ENCODE measurements at places on chromosomes 11 and 22. TPM values are rescaled to one million over a fixed set of nuclear protein-coding genes. Genes with fewer than 3 reads are reported as not detected.

GRCh38 chr11:34192481-34193401 lies 87.3 kb downstream of the NAT10 start:
- peak; percentile 71 for DNase-seq

DNA sequence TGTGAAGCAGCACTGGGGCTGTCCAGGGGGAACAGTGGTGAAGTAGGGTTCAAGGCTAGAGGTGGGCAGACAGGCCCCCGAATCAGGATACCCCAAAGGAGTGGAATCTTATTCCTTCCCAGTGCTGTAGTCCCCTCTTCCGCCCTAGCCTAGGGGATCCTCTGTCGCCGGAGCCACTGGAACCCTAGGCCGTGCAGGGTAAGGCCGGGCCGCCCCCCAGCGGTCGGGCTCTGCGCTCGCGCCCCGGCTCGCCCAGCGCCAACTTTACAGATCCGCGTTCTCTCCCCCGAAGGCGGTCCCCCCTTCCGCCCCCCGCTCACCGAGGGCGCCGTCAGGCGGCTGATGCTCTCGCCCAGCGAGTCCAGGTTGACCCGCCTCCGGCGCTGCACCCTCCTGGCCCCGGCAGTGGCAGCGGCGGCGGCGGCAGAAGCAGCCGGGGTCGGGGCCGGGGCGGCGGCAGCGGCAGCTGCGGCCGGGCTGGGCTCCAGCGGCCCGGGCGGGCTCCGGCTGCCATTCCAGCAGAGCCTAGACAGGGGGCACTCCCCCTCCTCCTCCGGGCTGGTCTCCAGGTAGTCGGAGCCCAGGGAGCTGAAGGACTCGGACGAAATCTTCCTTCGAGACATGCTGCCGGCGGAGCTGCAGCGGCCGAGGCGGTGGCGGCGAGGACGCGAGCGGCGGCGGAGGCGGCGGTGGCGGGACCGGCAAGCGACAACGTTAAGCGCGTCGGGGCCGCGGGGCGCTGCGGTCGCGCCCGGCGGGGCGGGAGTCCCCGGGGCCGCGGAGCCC lies 650 bp downstream of the GUCY1A2 start:
- no peak for DNase-seq

- no peak for DNase-seq
Measured at GRCh38 chr22:48256041-48256739, 1493.7 kb downstream of the TBC1D22A start.

DNA sequence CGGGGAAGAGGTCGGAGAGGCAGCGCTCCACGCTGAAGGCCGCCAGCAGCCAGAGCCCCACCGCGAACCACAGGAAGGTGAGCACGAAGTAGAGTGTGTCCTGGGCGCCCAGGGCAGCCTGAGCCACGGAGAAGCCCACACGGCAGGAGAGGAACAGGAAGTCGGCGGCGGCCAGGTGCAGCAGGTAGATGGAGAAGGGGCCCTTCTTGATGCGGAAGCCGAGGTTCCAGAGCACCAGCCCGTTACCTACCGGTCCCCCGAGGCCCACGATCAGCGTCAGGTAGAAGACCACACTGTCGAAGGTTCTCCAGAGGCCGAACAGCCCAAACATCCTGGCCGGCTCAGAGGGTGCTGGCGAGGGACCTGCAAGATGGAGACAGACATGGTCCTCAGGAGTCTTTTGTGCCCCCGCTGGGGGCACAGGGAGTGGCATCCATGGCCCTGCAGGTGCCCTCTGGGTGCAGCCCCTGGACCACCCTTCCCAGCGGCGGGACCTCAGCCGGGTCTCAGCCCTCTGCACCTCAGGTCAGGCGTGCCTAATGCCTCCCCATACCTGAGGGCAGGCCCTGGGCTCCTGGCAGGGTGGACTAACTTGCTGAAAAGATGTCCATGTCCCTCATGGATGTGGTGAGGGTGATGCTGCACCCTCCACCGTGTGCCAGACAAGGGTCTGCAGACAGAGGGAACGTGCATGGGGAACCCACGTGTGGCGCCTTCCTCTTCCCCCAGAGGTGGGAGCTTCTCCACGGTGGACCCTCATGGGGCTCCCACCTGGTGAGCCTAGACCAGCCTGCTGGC lies at the start of gene MRGPRG:
MRGPRG (minus strand) TSS at position 331 of the 798 bp plus-strand sequence; CDS start at position 331, 0 bp downstream.
- no peak for DNase-seq

DNA sequence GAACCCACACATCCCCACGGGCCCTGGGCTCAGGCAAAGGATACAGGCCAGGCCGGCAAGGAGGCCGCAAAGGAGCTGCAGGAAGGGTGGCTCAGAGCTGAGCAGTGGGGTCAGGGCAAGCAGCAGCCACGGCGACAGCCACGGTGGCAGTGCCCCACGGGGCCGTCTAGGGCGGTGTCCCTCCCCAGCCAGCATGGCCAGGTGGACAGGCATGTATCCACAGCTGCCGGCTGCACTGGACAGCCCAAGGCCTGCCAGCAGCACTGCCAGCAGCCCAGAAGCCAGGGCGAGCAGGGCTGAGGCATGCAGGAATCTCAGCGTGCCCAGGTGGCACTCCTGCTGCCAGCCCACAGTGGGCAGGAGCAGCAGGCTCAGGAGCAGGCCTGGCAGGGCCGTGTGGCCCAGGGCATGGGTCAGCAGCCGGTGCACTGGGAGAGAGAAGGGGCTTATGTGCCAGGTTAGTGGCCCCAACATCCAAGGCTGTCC lies 3.9 kb downstream of the RHBDD3 start:
- DNase-seq, result no peak

- DNase-seq, result no peak
Measured at GRCh38 chr11:134202661-134203060, 21.1 kb downstream of the NCAPD3 start.

DNA sequence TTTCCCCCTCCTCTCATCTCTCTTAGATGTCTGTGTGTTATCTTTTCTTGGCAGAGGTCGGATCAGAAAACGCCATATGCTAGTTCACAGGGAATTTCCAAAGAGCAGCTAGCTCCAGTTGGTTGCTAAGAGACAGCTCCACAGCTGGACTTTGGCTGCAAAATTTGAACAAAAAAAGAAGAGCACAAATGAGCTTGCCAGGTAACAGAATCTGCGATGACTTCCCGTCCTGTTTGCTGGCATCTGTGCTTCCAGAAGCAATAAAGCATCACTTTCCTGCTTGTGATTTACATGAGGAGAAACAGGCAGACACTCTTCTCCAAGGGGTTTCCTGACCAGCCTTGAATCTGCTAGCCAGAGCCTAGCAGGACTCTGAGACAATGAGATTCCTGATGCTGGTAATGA lies 596.0 kb upstream of the B3GAT1 start:
- no peak for DNase-seq

GRCh38 chr11:127859941-127860354 lies 727.4 kb downstream of the ETS1 start:
- DNase-seq, result no peak

- no peak for DNase-seq
Measured at GRCh38 chr11:57345555-57346211, 7.5 kb downstream of the P2RX3 start.

DNA sequence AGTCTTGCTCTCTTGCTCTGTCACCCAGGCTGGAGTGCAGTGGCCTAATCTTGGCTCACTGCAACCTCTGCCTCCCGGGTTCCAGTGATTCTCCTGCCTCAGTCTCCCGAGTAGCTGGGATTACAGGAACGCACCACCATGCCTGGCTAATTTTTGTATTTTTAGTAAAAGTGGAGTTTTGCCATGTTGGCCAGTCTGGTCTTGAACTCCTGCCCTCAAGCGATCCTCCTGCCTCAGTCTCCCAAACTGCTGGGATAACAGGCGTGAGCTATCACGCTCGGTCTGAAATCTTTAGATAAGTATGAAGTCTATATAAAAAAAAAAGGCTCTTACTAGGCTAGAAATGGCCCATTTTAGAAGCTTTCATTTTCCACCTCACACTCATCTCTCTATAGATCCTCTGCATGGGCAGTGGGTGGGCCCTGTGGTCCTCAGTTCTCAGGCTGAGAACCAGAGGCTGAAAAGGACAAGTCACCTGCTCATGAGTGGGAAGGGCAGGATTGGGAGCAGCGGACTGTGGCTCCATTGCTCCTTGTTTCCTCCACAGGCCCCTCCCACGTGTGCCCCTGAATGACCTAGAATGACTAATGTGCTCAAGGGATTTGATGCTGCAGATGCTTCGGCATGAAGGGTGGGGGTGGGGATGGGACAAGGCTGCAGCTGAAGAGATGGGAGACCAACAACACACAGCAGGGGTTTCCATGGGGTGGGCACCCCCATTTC lies 19.8 kb upstream of the PRAME start:
- DNase-seq, result peak; percentile 64

- no peak for DNase-seq
Measured at GRCh38 chr11:115391598-115391997, 112.6 kb downstream of the CADM1 start.

DNA sequence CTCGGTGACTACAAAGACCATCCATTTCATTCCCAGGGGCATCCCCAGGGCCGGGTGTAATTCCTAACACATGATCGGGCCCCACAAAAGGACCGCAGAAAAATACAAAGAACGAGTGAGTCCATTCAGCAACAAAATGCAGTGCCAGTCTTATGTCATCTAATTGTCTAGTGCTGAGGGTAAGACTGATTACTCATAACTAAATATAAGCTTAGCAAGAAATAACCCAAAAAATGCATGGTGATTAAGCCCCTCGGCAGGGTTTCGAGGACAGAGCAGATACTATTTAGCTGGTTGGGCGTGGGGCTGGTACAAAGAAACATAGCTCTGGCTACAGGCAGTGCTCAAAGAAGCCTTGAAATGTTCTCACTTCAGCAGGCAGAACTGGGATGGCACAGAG lies 1078.9 kb downstream of the OPCML start:
- DNase-seq, result no peak

DNA sequence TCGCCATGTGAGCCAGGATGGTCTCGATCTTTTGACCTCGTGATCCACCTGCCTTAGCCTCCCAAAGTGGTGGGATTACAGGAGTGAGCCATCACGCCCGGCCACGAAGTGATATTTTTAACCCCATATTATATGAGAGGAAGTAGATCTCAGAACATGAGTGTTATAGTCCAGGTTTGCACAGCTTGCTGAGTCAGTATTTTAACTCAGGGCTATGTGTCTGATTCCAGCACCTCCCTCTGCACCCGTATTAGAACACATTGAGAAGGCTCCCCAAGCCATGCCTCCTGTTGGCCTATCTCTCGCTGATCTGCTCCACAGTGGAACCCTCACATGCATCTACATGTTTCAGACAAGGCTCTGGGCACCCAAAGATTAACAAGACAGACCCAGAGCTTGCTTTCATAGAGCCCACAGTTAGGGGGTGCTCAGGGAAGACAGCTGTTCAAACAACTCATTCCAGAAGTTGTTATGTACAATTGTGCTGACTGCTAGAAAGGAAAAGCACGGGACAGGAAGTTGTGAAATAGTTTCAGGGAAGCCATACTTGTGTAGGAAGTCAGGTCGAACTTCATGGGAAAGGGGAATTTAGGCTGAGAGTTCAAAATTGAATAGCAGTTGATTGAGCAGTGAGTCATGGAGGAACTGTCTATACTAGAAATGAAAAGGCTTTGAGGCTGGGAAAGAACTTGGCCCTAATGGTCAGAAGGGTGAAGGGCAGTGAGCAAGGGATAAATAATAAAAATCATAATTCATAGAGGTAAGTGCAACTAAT lies 49.3 kb upstream of the CLPB start:
- DNase-seq, result no peak

- DNase-seq, result no peak
Measured at GRCh38 chr11:44608991-44609782, 43.7 kb downstream of the CD82 start.

DNA sequence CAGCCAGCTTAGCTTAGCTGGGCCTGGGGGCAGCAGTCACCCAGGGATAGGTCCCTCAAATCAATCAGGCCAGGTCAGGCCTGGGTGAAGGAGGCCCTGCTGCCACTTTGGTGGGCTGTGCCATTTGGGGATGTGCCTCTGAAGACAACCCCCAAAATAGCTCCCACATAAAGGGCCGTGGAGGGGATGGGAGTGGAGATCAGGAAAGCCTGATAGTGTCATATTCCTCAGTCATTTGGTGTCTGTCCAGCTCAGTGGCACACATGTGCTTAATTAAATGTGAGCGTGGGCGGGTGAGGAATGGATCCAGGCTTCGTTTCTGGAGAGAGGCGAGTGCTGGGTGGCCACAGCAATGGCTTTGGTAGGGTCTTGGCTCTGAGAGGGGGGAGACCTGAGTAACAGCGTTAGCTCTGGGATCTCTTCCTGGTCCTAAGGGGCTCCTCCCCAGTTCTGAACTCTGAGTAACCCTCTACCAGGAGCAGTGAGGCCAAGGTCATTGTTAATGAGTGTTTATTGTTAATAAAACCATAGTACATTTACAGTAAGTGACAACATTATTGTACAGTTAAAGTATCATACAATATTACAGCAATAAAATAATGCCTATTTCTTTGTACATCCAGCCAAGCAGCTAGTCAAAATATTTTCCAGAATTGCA lies 45.2 kb downstream of the NAT10 start:
- DNase-seq, result no peak

- peak; percentile 21 for DNase-seq
Measured at GRCh38 chr11:16261836-16262644, 94.3 kb downstream of the SOX6 start.

DNA sequence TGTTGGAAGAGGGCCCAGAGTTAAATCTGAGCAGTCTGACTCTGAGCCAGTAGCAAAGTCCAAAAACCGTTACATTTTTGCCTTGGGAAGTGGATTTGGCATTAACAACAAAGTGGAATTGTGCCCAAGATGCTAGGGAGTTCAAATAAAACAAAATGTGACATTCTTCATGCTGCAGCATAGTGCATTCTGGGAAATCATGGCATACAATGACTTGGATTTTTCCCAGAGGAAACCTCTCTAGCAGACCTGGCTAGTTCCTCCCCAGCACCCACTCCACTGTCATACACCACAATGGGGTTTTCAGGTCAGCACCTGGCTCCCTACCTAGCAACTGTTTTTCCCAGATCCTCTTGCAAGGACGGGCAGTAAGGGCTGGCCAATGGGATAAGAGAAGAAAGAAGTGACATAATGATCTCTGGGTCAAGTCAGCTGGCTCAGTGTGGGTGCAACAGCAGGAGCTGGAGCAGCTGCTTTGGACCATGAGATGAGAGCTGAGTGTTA lies 24.8 kb upstream of the CYB5R3 start:
- no peak for DNase-seq

The GRAP2 gene
- not detected for total RNA-seq

The GAL3ST1 gene
- total RNA-seq, result 4.0 TPM

The HIC2 gene
- total RNA-seq, result 5.9 TPM

The JAML gene
- total RNA-seq, result not detected

The RNF214 gene
- total RNA-seq, result 14.0 TPM

Measured in kidney epithelial cell (primary cell).